ENCODE measurements at places on chromosomes 13 and 19. TPM values are rescaled to one million over a fixed set of nuclear protein-coding genes. Genes with fewer than 3 reads are reported as not detected.

Gene MAST3
- total RNA-seq, result 2.0 TPM

Gene DPY19L3
- 12.5 TPM for total RNA-seq

Gene KASH5
- total RNA-seq, result not detected

Gene INSL3
- total RNA-seq, result not detected

Gene IGSF23
- total RNA-seq, result 0.53 TPM

Gene RAX2
- total RNA-seq, result not detected

Gene HIF3A
- 0.13 TPM for total RNA-seq

Gene AMER2
- total RNA-seq, result not detected

Gene KATNAL1
- total RNA-seq, result 6.1 TPM

Gene SERTAD3
- total RNA-seq, result 41.9 TPM

Gene DACH1
- total RNA-seq, result not detected

Gene OR4F17
- not detected for total RNA-seq

Gene PGLYRP1
- not detected for total RNA-seq

Gene ADPRHL1
- total RNA-seq, result 18.6 TPM

Gene FBXO27
- 3.5 TPM for total RNA-seq

Gene CKM
- total RNA-seq, result 0.05 TPM

Gene GNA15
- total RNA-seq, result 0.06 TPM

Gene FFAR2
- 0.02 TPM for total RNA-seq

Gene FFAR1
- total RNA-seq, result 0.02 TPM

Gene TUBA3C
- 0.11 TPM for total RNA-seq

Gene PCP2
- total RNA-seq, result not detected

Gene TMC4
- total RNA-seq, result 0.77 TPM

Gene SELENOV
- total RNA-seq, result not detected

Gene UPF3A
- 31.8 TPM for total RNA-seq

Gene TMED1
- total RNA-seq, result 31.2 TPM

Gene VN1R4
- total RNA-seq, result not detected

Gene FPR3
- total RNA-seq, result not detected

Gene TNFSF9
- 4.6 TPM for total RNA-seq

Gene SBSN
- 3.9 TPM for total RNA-seq

All from A549 treated with AZD2906 at 1 μM for 4 hours (cell line).